ENCODE measurements at places on chromosomes 12 and 14.
A peak's percentile ranks its signal among the peaks of the same experiment; 100 is the strongest.

GRCh38 chr12:102883204-102883799 lies 33.7 kb downstream of the PAH start:
- no peak overlapping the region for H3K4me3 ChIP-seq
- H3K27me3 ChIP-seq, result peaks cover 25% of the 10 kb centered on the region
- H3K27ac ChIP-seq, result no peak overlapping the region
- no peaks in the 10 kb centered on the region for H3K36me3 ChIP-seq
- no peaks in the 10 kb centered on the region for H3K4me1 ChIP-seq

DNA sequence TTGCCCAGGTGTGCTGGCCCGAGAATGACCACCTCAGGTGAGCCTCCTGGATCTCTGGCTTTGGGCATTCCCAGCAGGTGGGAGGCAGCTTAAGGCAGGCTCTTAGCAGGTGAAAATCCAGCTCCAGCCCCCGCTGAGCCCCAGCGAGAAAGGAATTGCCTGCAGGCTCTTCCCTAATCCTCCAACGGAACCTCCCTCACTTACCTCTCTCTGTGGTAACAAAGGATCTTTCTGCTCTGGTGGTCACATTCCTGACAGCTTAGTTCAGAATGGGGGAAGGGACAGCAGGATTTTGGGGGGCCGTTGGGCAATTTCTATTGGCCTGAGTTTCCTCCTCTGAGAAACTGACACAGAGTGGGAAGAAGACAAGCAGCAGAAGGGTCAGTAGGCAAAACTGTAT lies 116.0 kb upstream of the LHX5 start:
- H3K27ac ChIP-seq, result no peak overlapping the region
- H3K27me3 ChIP-seq, result peaks cover 32% of the 10 kb centered on the region
- H3K36me3 ChIP-seq, result no peaks in the 10 kb centered on the region
- DNase-seq, result no peak
- H3K4me1 ChIP-seq, result peaks cover 4% of the 10 kb centered on the region

DNA sequence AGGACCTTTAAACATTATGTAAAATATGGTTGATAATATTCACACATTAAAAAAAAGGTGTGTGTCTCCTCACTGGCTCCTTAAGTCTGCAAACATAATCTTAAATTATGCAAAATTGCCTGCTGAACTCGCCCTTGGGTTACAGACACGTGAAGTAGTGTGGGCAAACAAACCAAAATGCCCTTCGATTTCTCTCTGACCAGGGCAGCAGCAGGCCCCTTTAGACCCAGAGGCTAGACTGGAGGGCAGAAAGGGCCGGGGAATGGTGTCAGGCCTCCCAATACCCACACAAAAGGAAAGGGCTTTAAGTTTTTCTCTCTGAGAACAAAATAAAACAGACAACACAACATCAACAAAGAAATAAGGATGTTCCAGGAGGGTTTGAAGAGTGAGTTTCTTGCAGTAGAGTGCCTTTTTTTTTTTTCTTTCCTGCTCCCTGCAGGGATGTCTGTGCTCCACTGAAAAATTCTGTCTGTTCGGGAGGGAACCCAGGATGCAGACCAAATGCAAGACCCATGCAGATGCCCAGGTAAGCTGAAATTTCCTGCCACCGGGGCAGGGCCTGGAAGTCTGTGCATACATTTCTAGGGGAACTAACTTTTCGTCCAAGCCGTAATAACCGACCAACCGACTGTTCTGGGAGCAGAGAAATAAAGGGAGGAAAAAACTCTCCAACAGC lies 1.7 kb downstream of the TBX3 start:
- peaks cover 16% of the 10 kb centered on the region for H3K4me1 ChIP-seq
- no peak for DNase-seq
- no peak overlapping the region for H3K27ac ChIP-seq
- H3K27me3 ChIP-seq, result peaks cover 94% of the 10 kb centered on the region

GRCh38 chr14:89619596-89619995 lies 202.6 kb upstream of the FOXN3 start:
- peak overlapping the region; percentile 92 for H3K4me3 ChIP-seq

DNA sequence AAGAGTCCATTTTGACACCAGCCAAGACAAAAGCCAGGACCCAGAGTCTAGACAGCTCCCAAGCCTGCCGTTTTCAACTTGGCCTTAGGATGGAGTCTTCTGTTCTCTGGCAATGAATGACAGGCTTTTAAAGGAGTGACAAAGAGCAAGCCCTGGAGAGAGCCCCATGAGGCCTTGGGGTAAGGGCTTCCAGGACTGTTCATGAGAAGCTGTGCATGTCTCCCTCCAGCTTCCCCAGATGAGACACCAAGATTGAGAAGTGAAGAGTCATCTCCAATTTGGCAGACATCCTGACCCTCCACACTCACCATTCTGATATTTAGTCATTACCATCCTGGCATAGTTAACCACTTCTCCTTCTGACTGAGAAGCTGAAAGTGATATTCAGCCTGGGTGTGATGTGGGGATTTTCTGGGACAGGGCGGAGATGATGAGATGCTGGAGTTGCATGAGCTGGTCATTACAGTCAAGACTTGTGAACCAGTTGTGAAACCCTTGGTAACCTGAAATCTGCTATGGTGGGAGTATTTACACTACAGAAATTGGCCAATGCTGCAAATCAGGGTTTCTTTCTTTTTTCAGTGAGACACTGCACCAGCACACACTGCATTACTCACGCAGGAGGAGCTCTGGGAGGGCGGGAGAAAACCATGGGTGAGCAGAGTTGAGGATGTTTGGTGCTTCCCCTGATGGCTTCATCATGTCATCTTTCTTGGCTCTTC lies 77.8 kb downstream of the VCPKMT start:
- no peak for DNase-seq
- H3K4me1 ChIP-seq, result peaks cover 44% of the 10 kb centered on the region
- peak overlapping the region; percentile 92 for H3K27ac ChIP-seq

DNA sequence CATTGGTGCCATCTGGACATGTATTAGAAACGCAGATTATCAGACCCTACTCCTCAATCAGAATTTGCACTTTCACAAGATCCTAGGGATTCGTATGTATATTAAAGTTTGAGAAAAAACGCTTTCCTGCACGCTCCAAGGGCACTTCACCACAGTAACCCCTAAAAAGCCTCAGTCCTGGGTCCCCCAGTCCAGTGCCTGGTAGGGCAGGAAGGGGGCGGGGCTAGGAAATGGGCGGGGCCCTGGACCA lies 369 bp downstream of the DEPDC4 start:
- DNase-seq, result no peak
- peak overlapping the region; percentile 97 for H3K4me3 ChIP-seq
- H3K4me1 ChIP-seq, result peaks cover 29% of the 10 kb centered on the region
- peaks cover 7% of the 10 kb centered on the region for H3K36me3 ChIP-seq
- no peaks in the 10 kb centered on the region for H3K27me3 ChIP-seq

GRCh38 chr14:26596543-26597061 lies 1.2 kb downstream of the NOVA1 start:
- H3K4me3 ChIP-seq, result no peak overlapping the region
- DNase-seq, result no peak
- no peaks in the 10 kb centered on the region for H3K27me3 ChIP-seq
- H3K4me1 ChIP-seq, result no peaks in the 10 kb centered on the region
- H3K27ac ChIP-seq, result no peak overlapping the region

DNA sequence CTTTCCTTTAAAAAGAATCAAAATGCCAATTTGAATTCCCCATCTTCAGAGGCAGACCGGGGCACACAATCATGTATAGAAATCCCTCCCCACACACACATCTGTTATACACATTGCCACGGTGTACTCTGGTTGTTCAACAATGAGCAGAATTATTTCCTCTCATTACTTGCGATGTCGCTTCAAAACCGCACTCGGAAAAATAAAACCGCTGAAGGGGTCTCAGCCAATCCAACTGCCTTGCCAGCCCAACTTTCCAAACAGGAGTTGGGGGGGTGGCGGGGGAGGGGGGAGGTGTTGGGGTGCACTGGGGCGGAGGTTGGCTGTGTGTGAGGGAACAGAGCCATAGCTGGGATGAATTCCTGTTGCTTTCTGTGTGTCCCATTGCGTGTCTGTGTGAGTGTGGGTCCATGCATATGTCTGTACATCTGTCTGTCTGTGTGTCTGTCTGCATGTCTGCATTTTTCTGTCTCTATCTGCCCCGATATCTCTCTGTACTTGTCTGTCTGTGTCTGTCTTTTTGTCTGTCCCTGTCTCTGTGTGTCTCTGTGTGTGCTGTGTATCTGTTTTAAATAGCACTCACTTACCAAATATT lies 163.6 kb upstream of the TBX3 start:
- H3K27me3 ChIP-seq, result no peaks in the 10 kb centered on the region
- no peaks in the 10 kb centered on the region for H3K36me3 ChIP-seq
- no peak overlapping the region for H3K27ac ChIP-seq
- no peak overlapping the region for H3K4me3 ChIP-seq
- DNase-seq, result no peak
- H3K4me1 ChIP-seq, result no peaks in the 10 kb centered on the region

DNA sequence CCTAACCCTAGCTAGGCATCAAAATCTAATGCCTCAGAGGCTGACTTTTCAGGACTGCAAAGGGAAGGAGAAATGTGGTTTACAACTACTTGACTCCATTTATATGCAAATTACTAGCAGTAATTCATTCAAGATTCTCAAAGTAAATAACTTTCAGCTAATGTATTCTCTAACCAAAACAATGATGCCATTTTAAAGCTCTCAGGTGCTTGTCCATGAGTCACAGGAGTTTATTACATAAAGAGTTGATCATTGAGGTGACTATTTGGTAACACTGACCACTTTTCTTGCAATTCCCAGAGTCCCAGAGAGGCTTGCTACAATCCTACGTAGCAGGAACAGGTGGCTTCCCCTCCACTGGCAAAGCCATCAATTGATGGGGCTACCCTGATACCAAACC lies 109.0 kb upstream of the SLC35F4 start:
- no peak overlapping the region for H3K27ac ChIP-seq
- no peak for DNase-seq
- no peaks in the 10 kb centered on the region for H3K36me3 ChIP-seq
- no peak overlapping the region for H3K4me3 ChIP-seq
- H3K4me1 ChIP-seq, result no peaks in the 10 kb centered on the region
- peaks cover 11% of the 10 kb centered on the region for H3K27me3 ChIP-seq

DNA sequence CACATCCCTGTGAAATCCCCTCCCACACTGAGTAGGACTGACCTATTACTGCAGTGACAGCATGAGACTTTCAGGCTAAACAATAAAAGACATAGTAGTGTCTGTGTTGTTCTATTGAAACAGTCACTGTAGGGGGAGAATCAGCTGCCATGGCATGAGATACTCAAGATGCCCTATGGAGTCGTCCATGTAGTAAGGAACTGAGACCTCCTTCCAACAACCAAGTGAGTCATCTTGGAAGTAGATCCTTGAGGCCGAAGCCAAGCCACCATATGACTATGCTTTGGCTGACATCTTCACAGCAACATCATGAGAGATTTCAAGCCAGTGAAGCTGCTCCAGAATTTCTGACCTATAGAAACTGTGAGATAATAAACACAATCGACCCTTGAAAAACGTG lies 12.1 kb upstream of the LRP6 start:
- no peak overlapping the region for H3K27ac ChIP-seq
- H3K27me3 ChIP-seq, result peaks cover 35% of the 10 kb centered on the region
- no peaks in the 10 kb centered on the region for H3K4me1 ChIP-seq
- H3K36me3 ChIP-seq, result no peaks in the 10 kb centered on the region
- H3K4me3 ChIP-seq, result no peak overlapping the region

DNA sequence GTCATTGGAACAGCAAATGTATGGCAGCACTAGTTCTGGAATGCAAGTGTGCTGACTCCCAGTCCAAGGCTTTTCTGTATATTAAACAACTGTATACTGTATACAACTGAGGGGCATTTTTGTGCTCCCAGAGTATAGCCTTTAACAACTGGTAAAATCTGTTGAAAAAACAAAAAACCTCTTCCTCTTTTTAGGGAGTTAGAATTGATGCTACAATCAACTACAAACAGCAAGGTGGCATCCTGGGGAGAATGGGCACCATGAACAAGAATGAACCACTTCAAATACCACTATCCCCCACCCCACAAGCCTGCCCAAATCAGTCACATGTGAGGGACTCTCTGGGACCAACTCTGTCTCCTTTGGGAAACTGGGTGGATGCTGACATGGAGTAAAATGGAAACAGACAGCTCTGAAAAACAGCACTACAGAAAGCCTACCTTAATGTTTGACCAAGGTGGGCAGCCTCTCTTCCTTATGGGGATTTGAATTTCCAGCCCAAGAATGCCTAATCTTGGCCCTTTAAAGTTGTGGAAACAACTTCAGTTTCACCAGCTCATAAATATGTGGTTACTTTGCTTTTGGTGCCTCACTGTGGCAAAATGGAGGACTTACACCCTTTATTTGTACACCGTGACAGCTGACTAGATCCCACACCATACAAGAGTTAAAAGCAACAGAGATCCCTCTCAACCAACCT lies 7.5 kb downstream of the VTI1B start:
- peaks cover 57% of the 10 kb centered on the region for H3K4me1 ChIP-seq
- no peak for DNase-seq
- no peaks in the 10 kb centered on the region for H3K27me3 ChIP-seq
- peak overlapping the region; percentile 20 for H3K27ac ChIP-seq
- no peak overlapping the region for H3K4me3 ChIP-seq
- peaks cover 8% of the 10 kb centered on the region for H3K36me3 ChIP-seq

- no peaks in the 10 kb centered on the region for H3K27me3 ChIP-seq
- H3K36me3 ChIP-seq, result no peaks in the 10 kb centered on the region
- no peak overlapping the region for H3K27ac ChIP-seq
- peaks cover 9% of the 10 kb centered on the region for H3K4me1 ChIP-seq
- DNase-seq, result no peak
- H3K4me3 ChIP-seq, result no peak overlapping the region
Measured at GRCh38 chr12:92568691-92569090, 134.1 kb upstream of the PLEKHG7 start.

DNA sequence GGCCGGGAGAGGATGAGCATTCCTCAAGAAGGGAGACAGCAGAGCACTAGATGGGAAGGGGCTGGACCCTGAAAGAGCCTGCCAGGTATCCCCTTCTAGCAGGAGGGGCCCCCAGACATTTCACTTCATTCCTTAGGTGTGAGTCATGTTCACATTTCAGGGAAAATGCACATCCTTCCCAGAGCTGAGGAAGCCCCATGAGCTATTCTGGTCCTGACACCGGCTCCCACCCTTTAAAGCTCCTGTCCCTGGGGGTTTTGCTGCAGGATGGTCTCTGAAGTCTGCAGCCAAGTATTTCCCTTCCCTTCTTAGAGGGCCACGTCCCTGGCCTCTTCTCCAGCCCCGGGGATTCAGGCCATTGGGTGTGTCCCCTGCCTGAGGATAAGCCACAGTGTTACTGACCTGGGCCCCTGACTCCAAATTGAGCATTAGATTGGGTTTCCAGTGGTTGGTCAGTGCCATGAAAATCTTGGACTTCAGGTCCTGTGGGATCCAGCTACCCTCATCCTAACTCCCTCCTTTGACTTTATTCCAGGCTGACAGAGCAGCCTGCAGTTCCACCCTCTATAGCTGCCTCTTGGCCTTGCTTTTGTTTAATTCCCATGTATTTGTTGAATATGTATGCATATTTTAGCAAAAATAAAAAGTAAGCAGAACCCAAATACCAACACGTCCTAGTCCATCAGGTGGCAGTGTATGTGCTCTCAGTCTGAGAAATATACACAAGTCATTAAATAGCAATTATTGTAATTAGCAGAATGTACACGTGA lies 267.1 kb downstream of the CACNA1C start:
- H3K36me3 ChIP-seq, result no peaks in the 10 kb centered on the region
- no peak for DNase-seq
- no peak overlapping the region for H3K4me3 ChIP-seq
- H3K27me3 ChIP-seq, result peaks cover 85% of the 10 kb centered on the region
- H3K4me1 ChIP-seq, result no peaks in the 10 kb centered on the region
